Upper lobe of left lung (tissue), 6 donors: ENCODE measurements at places on chromosomes 12 and 14.

GRCh38 chr12:7303772-7304171, at the start of gene ACSM4:
ACSM4 (plus strand) TSS chr12:7304072; CDS start chr12:7304332, 260 bp downstream.
- H3K4me1 ChIP-seq, result no peaks in the 10 kb centered on the region
- no peak within 1 kb of the TSS for H3K4me3 ChIP-seq
- no peaks in the 10 kb centered on the region for H3K36me3 ChIP-seq
- DNase-seq, result no peak
- no peaks in the 10 kb centered on the region for H3K27me3 ChIP-seq

GRCh38 chr12:131784909-131785762, 43.1 kb upstream of the MMP17 start:
- H3K4me3 ChIP-seq, result no peak overlapping the region
- no peak overlapping the region for H3K27ac ChIP-seq
- no peaks in the 10 kb centered on the region for H3K4me1 ChIP-seq
- peaks cover 18% of the 10 kb centered on the region for H3K36me3 ChIP-seq
- no peaks in the 10 kb centered on the region for H3K27me3 ChIP-seq

- no peaks in the 10 kb centered on the region for H3K27me3 ChIP-seq
- DNase-seq, result no peak
- no peaks in the 10 kb centered on the region for H3K36me3 ChIP-seq
- H3K27ac ChIP-seq, result no peak overlapping the region
- H3K4me3 ChIP-seq, result no peak overlapping the region
Observed at GRCh38 chr14:104444159-104445030, 135.2 kb upstream of the C14orf180 start.

DNA sequence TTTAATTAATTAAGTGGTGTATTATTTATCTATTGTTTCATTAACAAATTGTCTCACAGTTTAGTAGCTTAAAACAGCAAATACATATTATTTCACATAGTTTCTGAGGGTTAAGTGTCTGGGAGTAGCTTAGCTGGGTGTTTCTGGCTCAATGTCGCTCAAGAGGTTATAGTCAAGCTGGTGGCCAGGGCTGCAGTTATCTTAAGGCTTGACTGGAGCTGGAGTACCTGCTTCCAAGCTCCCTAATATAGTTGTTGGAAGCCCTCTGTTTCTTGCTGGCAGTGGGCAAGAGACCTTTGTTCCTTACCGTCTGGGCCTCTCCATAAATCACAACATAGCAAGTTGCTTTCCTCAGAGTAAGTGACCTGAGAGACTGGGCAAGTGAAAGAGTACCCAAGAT, 66.6 kb downstream of the RAD51B start:
- no peak for DNase-seq
- H3K27ac ChIP-seq, result no peak overlapping the region
- H3K4me3 ChIP-seq, result no peak overlapping the region
- no peaks in the 10 kb centered on the region for H3K36me3 ChIP-seq

- peak; percentile 93 for DNase-seq
- H3K4me1 ChIP-seq, result peaks cover 35% of the 10 kb centered on the region
- no peaks in the 10 kb centered on the region for H3K36me3 ChIP-seq
- no peaks in the 10 kb centered on the region for H3K27me3 ChIP-seq
- H3K4me3 ChIP-seq, result peak overlapping the region; percentile 50
Observed at GRCh38 chr14:76961631-76962302, 66.7 kb downstream of the IRF2BPL start.

GRCh38 chr14:94751321-94751720, 18.6 kb downstream of the GSC start:
- H3K4me3 ChIP-seq, result no peak overlapping the region
- H3K36me3 ChIP-seq, result no peaks in the 10 kb centered on the region
- H3K27me3 ChIP-seq, result no peaks in the 10 kb centered on the region
- DNase-seq, result no peak
- no peaks in the 10 kb centered on the region for H3K4me1 ChIP-seq
- H3K27ac ChIP-seq, result no peak overlapping the region

GRCh38 chr14:105249182-105250007, 1.1 kb downstream of the BTBD6 start:
- peaks cover 22% of the 10 kb centered on the region for H3K4me1 ChIP-seq
- peak overlapping the region; percentile 68 for H3K4me3 ChIP-seq
- no peaks in the 10 kb centered on the region for H3K27me3 ChIP-seq
- DNase-seq, result no peak
